ENCODE measurements at places on chromosomes 3 and 15. TPM values are rescaled to one million over a fixed set of nuclear protein-coding genes. Genes with fewer than 3 reads are reported as not detected.

- DNase-seq: no peak
Measured at GRCh38 chr3:194306771-194307640, 44.1 kb downstream of the CPN2 start.

DNA sequence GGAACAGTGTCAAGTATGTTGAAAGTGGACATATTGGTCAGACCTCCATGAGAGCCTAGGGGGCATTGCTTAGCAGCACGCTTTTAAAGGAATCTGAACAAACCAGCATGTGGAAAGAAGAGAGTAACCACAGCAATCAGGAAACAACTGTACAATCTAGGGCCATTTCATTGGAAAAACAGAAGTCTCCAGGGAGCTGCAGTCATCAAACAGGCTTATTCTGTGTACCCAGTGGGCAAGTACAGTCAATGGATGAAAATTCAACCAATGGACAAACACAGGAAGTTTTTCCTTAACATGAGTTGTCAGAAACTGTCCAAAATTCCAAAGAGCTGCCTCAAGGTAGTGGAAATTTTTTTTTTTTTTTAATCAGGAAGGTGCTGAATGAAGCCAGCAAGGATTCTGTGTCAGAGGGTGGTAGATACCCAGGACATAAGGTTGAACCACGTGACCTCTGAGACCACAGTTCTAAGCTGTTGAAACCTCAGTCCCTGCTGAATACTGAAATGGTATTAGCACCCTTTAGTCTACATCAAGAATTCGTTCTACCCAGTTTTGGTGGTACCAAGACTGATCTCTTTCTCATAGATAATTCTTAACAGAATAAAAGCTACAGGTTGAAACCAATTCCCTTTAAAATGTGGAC, 4.4 kb upstream of the DLG1 start:
- no peak for DNase-seq

DNA sequence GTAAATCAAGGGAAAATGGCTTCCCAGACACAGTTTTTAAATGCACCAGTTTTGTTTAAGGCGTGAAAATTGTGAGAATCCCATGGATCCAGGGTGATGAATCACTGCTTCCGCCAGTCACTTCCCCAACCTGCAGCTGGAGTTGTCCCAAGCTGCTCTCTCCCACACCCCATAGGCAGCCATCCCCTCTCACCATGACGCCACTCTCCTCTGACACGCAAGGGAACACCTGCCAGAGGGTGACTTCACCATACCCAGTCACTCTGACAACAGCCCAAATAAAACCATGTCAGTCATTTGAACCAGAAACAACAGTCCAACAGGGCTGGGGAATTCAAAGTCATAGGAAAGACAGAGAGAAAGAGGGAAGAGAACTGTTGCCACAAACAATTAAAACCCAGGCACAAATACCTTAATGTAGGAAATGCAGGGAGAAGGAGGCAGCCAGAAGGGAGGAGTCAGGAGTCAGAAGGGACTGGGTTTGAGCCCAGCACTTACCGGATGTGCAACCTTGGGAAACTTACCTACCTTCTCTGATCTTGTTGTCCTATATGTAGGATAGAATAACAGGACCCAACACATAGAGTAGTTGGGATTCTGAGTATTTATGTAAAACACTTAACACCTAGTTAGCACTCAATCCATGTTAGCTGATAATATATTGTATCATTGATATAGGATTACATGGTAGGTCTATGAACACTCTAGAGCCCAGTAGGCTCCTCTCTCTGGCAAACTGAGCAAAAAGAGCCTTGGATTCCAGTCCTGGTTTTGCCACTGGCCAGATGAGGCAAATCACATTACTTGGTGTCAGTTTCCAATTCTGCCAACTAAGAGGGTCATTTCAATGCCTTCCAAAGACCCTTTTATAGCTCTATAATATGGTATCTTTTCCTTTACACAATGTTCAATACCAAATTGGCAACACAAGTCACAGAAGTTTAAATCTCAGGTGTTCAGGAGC, 326.3 kb upstream of the ICE2 start:
- no peak for DNase-seq

DNA sequence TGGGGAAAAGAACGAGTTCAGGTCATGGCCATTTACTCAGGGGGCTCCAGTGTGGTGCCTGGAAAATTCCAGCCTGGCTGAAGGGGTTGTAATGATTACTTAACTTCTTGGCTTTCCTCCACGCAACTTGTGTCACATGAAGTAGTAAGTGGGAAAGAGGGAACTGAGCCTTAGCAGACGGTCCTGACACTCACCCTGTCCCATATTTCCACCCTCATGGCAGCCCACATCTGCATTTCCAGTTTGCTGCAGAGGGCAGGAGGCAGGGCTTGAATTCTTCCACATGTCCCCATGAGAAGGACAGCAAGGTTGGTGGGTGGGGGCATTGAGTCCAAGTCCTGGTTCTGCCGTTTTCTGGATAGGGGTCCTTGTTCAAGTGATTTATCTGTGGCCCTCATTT, 7.8 kb upstream of the CAMP start:
- no peak for DNase-seq

- DNase-seq: no peak
Measured at GRCh38 chr3:132284781-132285619, 32.2 kb upstream of the ACP3 start.

DNA sequence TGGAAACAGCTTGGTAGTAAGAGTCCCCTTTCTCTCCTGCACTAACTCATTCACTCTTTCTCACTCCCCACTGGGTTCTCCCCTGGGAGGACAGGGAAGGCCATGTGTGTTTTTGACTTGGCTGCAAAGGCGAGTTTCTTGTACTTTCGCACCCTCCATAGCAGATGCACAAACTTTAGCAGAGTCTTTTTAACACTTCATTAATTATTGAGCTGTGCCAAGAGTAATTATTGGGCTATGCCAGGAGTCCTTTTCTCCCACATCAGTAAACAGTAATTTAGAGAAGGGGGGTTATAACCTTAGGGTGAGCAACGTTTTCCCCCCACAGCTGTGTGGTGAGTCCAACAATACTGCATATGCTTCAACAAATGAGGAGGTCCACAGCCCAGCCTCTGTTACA, 224.4 kb upstream of the ATP11B start:
- DNase-seq: no peak

- DNase-seq: peak; percentile 54
Measured at GRCh38 chr15:20356444-20356910, 185.1 kb downstream of the GOLGA6L6 start.

DNA sequence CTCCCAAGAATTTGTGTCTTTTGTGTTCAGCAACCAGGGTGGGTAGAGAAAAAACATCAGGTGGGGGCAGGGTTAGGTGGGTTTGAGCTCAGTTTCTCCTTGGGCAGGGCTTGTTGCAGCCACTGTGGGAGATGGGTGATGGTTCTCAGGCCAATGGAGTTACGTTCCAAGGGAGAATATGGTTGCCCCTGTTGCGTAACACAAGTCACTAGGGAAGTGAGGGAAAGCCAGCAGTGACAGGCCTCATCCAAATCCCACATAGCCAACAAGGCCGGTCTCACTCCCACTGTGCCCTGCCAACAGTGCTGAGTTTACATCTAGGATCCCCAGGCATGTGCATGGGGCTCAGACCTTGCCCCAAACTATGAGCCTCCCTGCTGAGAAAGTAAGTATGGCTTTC, 7.9 kb upstream of the FBXL2 start:
- DNase-seq: no peak

GRCh38 chr15:97236140-97236539, 724.4 kb upstream of the ARRDC4 start:
- DNase-seq: no peak

GRCh38 chr3:184583578-184584451, 22.2 kb downstream of the EPHB3 start:
- no peak for DNase-seq

DNA sequence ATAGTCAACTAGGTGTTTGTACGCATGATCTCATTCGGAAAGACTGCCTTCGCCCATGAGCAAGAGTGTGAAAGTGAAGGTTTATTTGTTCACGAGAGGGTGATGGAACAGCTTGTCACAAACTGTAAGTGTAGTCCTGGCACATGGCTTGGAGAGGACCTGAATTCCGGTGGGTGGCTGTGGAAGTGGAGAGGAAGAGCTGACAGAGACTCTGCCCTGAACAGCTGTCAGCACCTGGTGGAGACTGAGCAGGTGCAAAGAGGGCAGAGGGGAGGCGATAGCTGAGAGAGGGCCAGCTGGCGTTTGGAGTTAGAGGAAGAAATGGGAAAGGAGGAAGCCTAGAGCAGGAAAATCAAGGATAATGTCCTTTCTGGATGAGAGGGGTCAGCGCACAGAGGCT, 155.7 kb downstream of the EEFSEC start:
- DNase-seq: no peak

DNA sequence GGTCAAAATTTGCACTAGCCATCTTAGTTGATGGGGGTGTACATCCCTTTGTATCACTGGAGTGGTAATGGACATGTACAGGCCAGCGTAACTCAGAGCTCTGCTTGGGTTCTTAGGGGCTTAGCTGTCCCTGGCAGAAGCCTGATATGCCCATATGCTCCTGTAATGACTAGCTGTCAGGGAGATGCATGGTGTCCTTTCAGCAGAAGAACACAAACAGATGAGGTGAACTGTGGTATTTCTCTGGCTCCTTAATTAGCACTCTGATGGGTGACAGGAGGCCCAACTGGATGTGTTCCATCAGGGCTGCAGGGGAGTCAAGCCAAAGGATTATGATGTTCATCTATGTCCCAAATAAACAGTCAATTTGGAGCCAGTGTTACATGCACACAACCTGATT, 774.5 kb downstream of the AGBL1 start:
- DNase-seq: no peak

GRCh38 chr3:11254876-11255275, 17.3 kb upstream of the ATG7 start:
- no peak for DNase-seq

DNA sequence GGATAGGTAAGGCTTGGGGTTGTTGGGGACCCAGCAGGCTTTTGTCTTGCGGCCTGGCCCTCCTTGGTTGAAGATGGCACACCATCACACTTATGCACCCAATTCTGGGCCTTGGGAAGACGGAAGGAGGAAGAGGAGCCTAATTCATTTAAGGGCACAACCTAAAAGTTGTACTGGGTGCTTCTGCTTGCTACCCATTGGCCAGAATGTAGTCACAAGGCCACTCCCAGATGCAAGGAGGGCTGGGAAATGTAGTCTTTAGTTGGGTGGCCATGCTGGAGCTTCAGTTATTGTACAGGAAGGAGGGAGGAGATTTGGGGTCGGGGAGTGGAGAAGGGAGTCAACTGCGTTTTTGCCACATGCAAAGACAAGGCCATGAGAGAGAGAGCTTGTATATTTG, 109.2 kb downstream of the TMEM266 start:
- DNase-seq: no peak

DNA sequence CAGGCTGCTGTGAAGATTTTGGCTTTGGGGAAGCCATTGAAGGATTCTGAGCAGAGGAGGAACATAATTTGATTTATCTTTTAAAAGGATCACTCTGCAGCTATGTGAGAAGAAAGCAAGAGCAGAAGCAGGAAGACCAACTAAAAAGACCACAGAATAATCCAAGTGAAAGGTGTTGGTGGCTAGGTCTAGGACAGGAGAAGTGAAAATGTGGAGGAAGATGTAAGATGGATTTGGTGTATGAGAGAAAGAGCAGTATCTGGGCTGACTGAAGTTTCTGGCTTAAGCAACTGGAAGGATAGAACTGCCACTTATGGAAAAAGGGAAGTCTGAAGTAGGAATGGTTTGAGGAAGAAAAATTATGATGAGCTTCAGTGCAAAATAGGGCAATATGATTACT, 62.0 kb downstream of the SFMBT1 start:
- DNase-seq: no peak

DNA sequence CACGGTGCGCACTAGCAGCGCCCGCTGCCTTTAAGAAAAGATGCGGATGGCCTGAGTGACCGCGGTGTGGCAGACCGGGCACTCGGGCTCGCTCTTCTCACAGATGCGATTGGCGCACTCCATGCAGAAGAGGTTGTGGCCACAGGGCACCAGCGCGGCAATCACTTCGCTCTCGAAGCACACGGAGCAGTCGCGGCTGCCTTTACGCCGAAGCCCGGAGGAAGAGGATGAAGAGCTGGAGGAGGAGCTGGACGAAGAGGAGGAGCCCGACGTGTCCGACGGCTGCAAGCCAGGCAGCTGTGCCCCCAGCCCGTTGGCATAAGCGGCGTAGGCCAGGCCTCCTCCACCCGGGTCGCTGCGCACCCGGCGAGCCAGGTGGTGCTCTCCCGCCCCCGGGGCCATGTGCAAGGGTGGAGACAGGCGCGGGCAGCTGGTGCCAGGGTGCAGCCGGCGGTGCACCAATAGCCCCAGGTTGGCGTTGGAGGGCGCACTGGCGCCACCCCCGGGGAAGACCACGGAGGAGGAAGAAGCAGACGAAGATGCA, 2.6 kb downstream of the MEX3B start:
- no peak for DNase-seq

DNASE1L3 gene
- total RNA-seq: 0.44 TPM

EOMES gene
- total RNA-seq: 0.48 TPM

TP63 gene
- total RNA-seq: 0.96 TPM

HGD gene
- 5.1 TPM for total RNA-seq

CYP11A1 gene
- 1.3 TPM for total RNA-seq

POPDC2 gene
- total RNA-seq: 6.9 TPM

SLC22A14 gene
- total RNA-seq: 0.29 TPM

LDHAL6B gene
- total RNA-seq: not detected

TMCO5A gene
- not detected for total RNA-seq

DENND4A gene
- total RNA-seq: 48.2 TPM

RPN1 gene
- total RNA-seq: 285 TPM
